ENCODE measurements at places on chromosomes 4 and X.

- no peak for DNase-seq
Observed at GRCh38 chr4:13731019-13731418, 103.5 kb upstream of the BOD1L1 start.

- DNase-seq = peak; percentile 32
Observed at GRCh38 chr4:121182296-121182695, 18.2 kb upstream of the TNIP3 start.

DNA sequence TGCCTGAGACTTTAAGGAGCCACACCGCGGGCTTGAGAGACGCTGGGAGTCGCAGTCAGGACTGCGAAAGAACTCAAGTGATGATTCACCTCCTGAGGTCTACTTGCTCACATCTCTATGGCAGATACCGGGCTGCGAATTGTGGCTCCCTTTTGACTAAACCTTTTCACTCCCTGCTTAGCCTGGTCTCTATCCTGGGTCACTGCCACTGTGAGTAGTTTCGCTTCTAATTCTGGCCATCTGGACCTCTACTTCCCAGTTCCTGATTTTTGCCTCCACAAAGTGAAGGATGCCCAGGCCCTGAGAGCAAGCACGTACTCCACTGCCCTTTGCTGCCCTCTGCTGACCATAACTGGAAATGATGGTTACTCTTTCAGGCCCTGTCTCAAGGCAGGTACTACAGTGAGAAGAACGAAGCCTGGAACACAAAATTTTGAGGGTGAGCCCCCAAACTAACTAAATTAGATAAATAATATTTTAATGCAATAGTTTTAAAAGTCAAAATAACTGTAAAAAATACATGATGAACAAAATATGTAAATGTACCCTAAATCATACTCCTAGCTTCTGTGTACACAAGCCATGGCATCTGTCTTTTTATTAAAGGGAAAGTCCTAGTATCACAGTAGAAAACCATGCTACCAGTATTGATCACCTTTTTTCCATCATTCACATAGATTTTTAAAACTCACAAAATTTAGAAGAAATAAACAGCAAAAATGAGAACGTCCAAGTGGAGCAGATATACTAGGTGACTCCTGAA is 16.7 kb downstream of the MAD2L1 start:
- DNase-seq = peak; percentile 90

DNA sequence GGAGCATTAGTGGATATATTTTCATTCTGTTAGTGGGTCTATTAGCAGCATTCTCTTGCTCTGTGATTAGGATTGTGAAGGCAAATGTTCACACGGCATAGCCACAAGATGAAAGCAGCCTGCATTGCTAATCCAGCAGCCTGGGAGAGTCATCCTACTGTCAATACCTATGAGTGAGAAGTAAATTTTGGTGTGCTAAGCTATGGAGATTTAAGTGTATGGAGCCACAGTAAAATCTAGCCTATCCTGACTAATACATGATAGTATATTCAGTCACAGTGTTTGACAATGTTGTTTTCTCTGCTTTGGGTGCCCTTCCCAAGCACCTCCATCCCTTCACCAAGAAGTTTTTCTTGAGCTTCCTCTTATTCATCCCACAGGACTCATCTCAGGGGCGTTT is 47.2 kb upstream of the TMPRSS11F start:
- no peak for DNase-seq

- no peak for DNase-seq
Observed at GRCh38 chr4:44535981-44536380, 87.4 kb upstream of the KCTD8 start.

DNA sequence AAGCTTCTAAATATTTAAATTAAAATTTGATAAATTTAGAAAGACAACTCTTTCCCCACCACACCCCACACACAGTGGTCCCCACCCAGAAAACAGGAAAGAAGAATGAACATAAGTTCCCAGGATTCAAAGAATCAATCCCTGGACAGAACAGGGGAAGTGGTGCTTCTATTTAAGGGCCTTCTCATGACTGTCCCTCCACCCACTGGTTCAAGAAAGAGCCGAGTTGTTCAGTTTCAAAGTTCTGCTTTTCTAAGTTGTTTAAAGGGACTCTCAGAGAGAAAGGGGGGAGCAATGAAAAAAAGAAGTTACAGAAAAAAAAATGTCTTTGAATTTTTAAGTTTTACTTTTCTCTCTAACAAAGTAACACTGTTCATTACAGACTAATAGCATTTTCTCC is 195.8 kb downstream of the PDGFC start:
- DNase-seq = no peak

GRCh38 chr4:181202240-181202639 is 1041.0 kb upstream of the TENM3 start:
- no peak for DNase-seq

DNA sequence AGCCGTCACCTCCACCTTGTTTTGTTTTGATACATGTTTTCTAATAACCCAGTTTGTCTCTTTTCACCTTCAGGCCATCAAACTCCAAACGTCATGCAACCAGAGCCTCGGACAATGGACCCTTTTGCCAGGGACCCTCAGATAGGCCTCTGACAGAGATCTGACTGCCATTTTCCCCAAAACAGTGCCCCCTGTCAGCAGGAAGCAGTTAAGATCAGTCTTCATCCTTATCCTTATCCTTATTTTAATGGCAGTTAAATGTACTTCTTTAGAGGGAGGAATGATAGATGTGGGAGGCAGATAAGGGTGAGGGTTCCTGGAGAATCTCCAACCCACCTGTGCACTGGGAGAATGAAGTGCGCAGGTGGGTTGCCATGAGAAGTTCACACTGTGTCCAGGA is 135.7 kb downstream of the ANAPC10 start:
- DNase-seq = no peak

DNA sequence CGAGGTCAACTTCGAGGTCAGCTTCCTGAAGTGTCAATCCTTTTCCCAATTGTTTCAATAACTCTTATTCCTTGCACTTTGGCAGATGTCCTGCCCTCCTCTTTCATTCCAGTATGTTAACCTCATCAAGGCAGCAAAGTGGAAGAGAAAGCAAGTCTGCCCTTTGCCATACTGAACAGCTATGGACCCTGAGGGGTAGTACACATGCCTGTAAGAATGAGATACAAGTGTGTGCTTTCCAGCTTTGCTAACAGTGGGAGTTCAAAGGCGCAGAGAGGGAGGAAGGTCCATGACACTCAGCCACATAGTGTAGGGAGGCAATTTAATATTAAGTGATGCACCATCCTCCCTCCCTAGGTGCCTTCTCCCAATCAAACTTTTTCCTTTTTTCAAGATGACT is 96.4 kb upstream of the ZCCHC13 start:
- DNase-seq = no peak

- no peak for DNase-seq
Observed at GRCh38 chr4:79296768-79297428, 29.0 kb downstream of the NAA11 start.

- peak; percentile 62 for DNase-seq
Observed at GRCh38 chr4:17511509-17511949, 361 bp downstream of the QDPR start.

GRCh38 chr4:52915191-52915590 is 53.1 kb downstream of the RASL11B start:
- DNase-seq = no peak

- DNase-seq = no peak
Observed at GRCh38 chr4:91325495-91325894, 978.3 kb upstream of the GRID2 start.

DNA sequence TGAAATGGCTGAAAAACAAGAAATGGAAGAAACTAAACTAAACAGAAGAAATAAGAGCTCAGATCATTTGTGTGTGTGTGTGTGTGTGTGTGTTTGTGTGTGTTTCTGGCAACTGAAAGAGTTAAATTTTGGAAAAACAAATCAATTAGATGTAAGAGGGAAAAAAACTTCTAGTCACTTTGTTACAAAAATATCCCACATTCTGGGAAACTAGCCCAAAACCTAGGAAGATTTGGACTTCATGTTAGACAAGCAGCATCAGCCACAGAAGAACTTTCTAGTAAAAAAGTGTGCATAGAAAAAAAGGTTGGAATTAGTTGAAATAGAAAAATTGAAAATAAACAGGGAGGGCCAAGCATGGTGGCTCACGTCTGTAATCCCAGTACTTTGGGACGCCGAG is 111.6 kb upstream of the PRKG2 start:
- DNase-seq = no peak

- no peak for DNase-seq
Observed at GRCh38 chr4:61556277-61556676, 356.2 kb downstream of the ADGRL3 start.
